ENCODE measurements at places on chromosomes 4 and X.

GRCh38 chr4:103721251-103721650 is 1.5 kb upstream of the TACR3 start:
- DNase-seq: no peak

GRCh38 chr4:89298788-89299152 is 8.8 kb downstream of the GPRIN3 start:
- DNase-seq: no peak

GRCh38 chr4:79526641-79527565 is 118.9 kb upstream of the GK2 start:
- DNase-seq: no peak

DNA sequence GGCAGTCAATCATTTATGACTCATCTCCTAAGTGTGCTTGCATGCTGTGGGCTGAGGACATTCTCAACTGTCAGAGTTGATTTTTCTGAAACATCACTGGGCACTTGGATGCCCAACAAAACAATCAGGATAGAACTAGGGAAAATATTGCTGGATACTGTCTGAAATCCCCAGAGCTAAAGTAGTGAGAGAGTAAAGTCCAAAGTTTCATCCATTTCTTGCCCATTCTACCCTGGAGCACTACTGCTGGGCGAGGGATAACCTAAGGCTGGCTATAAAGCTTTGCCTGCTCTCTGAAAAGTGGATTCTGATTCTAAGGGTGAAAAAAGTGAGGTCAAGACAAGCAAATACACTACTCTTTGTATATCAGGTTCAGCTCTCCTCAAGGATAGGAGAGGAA is 279.6 kb upstream of the EDA2R start:
- no peak for DNase-seq

GRCh38 chr4:149370785-149371420 is 444.7 kb downstream of the IQCM start:
- no peak for DNase-seq

DNA sequence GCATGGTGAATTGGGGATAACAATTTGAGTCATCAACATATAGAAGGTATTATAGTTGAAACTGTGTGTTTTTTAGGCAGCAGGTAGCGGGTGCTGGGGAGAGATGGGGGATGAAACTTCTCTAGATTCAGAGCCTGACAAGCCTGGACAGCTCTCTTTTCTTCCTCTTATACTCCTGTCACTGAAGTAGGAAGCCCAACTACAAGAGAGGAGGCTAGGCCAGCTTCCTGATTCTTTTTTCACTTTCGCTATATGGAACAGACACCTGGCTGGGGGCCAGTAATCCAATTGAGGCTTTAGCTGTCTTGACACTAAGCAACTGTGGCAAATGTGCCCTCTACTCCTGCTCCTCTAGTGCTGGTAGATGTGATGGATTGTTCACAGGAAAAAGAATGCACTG is 69.2 kb downstream of the PHKA1 start:
- DNase-seq: no peak

GRCh38 chr4:73922766-73923630 is 53.8 kb downstream of the CXCL1 start:
- DNase-seq: no peak

DNA sequence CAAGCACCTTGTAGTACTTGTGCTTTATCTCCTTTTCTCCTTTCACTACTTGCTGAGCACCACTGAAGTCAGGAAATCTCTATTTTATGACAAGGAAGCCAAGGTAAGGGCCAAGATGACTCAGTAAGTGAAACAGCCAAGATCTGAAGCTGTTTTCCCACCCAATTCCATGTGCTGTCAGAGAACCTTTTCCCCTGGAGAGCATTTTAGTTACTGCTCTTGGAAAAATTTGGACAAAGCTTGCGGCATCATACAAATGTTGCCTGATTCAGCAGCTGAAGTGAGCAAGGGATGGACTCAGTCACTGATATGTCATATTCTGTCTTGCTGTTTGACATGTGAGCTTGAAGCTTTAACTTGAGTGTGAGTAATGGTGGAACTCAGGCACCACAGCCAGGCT is 391.4 kb downstream of the RAB28 start:
- no peak for DNase-seq

DNA sequence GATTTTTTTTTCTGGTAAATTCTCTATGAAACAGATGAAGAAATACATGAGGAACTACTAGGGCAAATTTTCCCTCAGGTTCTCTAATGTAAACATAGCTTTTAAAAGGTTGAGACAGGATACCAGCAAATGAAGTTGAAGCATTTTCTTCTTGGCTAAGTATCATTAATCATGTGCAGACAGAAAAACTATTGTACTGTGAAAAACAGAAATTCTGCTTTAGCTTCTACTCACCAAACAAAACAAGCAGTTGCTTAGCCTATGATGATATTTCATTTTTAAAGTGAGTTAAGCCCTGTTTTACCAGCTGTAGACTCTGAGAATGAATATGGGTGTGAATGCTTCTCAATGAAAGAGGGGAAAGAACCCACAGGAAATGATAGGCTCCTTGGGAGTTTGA is 358.9 kb downstream of the TRAM1L1 start:
- no peak for DNase-seq

GRCh38 chr4:129218360-129218759 is 122.4 kb downstream of the C4orf33 start:
- no peak for DNase-seq

DNA sequence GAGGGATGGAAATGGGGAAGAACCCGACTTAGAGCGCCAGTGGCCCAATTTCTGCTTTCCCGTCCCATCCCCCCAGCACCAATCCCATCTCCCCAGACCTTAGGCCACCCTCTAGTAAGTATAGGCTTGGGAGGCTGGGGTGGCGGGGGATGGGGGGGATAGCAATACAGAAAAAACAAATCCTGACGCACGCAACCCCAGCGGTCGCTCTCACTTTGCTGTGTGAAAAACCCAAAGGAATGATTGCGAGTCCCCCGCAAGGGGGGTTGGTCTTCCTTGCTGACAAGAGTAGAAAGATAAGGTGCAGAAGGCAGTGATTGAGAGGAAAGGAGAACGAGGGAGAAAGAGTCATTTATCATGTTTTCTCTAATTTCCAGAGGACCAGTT is 863 bp downstream of the CPE start:
- no peak for DNase-seq

- no peak for DNase-seq
Observed at GRCh38 chrX:110745288-110745687, 50.3 kb downstream of the CHRDL1 start.

DNA sequence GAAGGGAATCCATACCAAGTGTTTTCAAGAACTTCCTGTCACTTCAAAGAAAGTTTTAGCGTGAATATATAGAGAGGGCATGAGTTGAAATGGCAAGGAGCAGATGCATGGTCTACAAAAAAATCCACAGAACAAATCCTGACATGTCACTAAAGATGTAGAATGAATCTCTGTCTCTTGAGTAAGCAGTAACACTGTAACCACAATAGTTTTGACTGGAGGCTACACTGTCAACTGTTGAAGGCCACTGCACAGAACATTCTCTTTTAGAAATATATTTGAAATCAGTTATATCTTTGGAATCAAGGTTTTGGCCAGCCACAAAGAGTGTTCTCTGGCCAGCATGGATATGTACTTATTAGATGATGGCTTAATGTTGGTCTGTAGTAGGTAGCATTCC is 83.8 kb downstream of the VCX3B start:
- DNase-seq: no peak

GRCh38 chr4:14867847-14868246 is 134.4 kb upstream of the CPEB2 start:
- DNase-seq: no peak

DNA sequence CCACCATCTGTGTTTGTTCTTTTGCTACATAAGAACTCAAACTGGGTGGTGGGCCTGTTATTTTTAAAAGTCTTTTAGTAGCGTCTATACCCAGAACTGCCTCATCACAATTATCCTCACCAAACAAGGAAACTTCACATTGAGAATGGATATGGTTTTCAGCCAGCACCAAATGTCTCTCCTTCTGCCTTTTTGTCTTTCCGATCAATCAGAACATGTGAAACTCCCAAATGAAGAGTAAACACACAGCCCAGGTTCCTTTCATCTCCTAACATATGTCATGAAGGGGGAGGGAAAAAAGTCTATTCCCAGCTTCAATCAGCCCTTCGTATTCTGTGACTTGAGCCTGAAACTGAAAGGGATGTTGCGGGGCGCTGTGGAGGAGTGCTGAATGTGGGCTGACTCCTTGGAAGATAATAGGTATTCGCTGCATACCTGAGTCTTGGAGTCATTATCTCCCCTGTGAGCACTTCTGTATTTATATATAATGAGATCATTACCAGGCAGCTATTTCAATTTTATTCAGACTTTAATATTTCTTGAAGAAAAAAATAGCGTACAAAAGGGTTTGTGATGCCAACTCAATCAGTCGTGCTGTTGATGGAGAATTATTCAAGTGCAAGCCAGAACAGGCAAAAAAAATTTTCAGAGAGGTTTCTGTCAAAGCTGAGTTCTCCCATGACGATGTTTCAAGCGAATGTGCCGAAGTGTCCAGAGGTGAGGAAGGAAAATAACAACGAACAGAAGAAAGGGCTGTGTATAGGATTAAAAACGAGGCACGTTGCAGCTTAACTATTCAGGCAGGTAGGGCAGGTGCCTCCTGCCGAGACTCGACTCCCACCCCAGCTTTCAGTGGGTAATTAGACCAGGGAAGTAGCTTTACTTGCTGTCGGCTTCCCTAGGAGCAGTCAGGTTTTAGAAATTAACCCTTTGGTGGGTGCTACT is 163.9 kb upstream of the NOCT start:
- DNase-seq: no peak

- no peak for DNase-seq
Observed at GRCh38 chr4:80875642-80876041, 154.9 kb upstream of the BMP3 start.

GRCh38 chr4:26372525-26373172 is 51.8 kb downstream of the RBPJ start:
- no peak for DNase-seq
